Body of pancreas (tissue), 4 donors: ENCODE measurements at places on chromosomes 1 and 21. TPM values are rescaled to one million over a fixed set of nuclear protein-coding genes. Genes with fewer than 3 reads are reported as not detected.

DNA sequence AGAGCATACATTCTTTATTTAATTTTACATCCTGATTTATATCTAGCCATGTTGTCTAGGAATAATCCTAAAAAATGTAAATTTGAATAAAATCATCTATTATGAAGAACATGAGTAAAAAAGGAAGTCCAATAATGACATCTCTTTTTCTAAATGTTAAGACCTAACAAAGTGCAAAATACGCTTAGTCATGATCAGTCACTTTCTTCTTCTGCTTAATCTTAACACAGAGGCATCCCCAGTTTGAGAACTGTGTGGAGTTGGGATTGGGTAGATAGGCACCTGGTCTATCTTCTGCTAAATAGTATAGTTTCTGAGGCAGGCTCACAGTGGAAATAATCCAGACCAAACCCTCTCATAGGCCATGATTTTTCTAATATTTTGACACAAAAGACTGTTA, 311.7 kb upstream of the LRRC7 start:
- H3K36me3 ChIP-seq: no peaks in the 10 kb centered on the region
- no peak overlapping the region for H3K27ac ChIP-seq
- no peak for DNase-seq
- H3K4me1 ChIP-seq: peaks cover 11% of the 10 kb centered on the region

GRCh38 chr1:52210044-52210443, 68.2 kb downstream of the ZFYVE9 start:
- no peak for DNase-seq
- peaks cover 11% of the 10 kb centered on the region for H3K4me1 ChIP-seq

DNA sequence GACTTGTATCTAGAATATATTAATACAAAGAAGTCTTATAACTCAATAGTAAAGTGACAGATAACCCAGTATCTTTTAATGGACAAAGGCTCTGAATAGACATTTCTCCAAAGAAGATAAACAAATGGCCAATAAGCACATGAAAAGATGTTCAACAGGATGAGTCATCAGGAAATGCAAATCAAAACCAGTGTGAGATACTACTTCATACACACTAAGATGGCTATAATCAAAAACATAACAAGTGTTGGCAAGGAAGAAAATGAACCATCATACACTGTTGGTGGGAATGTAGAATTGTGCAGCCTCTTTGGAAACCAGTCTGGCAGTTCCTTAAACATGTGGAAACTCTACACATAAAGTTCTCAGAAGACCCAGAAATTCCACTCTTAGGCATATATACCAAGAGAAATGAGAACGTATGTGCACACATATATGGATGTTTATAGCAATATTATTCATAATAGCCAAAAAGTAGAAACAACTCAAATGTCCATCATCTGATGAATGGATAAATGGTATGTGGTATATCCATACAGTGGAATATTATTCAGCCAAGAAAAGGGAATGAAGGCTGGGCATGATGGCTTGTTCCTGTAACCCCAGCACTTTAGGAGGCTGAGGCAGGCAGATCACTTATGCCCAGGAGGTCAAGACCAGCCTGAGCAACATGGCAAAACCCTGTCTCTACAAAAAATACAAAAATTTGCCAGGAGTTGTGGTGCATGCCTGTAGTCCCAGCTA, 9.9 kb upstream of the MPL start:
- no peaks in the 10 kb centered on the region for H3K36me3 ChIP-seq
- H3K27ac ChIP-seq: no peak overlapping the region
- DNase-seq: no peak
- H3K4me1 ChIP-seq: no peaks in the 10 kb centered on the region
- H3K27me3 ChIP-seq: no peaks in the 10 kb centered on the region

DNA sequence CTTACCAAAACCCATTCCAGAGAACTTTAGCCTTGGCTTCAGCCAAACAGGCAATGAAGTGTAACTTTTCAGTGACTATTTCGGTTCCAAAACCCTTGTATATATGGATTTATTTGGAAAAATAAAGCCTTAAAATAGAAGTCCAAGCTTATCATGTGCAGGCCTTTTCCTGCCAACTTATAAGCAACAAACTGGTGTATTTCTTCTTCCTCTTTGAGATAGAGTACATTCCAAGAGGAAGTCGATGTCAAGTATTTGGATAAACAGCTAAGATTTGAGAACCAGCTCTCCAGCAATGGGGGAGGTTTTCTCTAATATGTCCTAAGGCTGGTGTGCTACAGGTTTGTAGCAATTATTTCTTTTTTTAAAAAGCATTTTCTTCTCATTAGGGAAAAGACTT, 407.8 kb downstream of the DUSP10 start:
- H3K36me3 ChIP-seq: no peaks in the 10 kb centered on the region
- H3K27me3 ChIP-seq: no peaks in the 10 kb centered on the region
- no peak overlapping the region for H3K27ac ChIP-seq
- DNase-seq: no peak
- H3K4me3 ChIP-seq: no peak overlapping the region

Gene SEMA6C
- 3.6 TPM for total RNA-seq

Gene COL6A2
- 72.1 TPM for total RNA-seq

- no peaks in the 10 kb centered on the region for H3K27me3 ChIP-seq
- no peak overlapping the region for H3K27ac ChIP-seq
- DNase-seq: no peak
Measured at GRCh38 chr1:54681358-54681757, 34.3 kb upstream of the TTC4 start.

- H3K4me3 ChIP-seq: no peak overlapping the region
- no peak overlapping the region for H3K27ac ChIP-seq
- DNase-seq: peak; percentile 46
- H3K4me1 ChIP-seq: peaks cover 3% of the 10 kb centered on the region
Measured at GRCh38 chr1:14260480-14260879, 338.0 kb upstream of the KAZN start.

DNA sequence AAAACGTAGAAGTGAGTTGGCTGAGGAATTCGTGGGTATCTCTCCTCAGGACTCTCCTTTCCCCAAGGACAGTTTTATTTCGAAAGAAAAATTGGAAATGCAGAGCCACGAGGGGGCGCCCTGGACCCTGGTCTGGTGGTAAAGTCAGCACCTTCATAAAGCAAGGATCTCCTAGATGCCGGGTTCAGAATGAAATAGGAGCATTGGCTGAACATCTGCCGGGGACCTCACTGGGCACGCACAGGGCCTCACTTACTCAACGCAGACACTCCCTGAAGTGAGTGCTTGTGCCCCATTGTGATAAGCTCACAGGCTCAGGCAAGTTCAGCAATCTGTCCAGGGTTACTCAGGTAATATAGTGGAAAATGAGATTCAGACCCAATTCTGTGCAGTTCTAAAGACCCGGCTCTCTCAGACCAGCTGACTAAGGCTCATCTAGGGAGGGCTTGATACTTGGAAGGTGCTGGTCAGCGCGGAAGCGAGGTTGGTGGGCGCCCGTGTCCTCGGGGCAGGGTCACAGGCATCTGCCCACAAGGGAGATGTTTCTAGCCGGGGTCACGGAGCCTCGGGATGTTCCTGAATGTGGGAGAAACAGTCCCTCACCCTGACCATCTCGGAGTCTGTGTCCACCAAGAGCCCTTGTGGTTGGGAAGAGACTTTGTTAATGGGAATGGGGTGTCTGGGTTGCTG, 55.7 kb upstream of the ETV3 start:
- H3K36me3 ChIP-seq: no peaks in the 10 kb centered on the region
- no peak overlapping the region for H3K4me3 ChIP-seq
- peaks cover 16% of the 10 kb centered on the region for H3K4me1 ChIP-seq
- H3K27ac ChIP-seq: no peak overlapping the region
- no peaks in the 10 kb centered on the region for H3K27me3 ChIP-seq
- peak; percentile 76 for DNase-seq

GRCh38 chr1:106755682-106756406, 300.6 kb upstream of the PRMT6 start:
- H3K4me1 ChIP-seq: no peaks in the 10 kb centered on the region
- no peak for DNase-seq
- no peak overlapping the region for H3K4me3 ChIP-seq
- no peaks in the 10 kb centered on the region for H3K27me3 ChIP-seq

- no peaks in the 10 kb centered on the region for H3K27me3 ChIP-seq
- no peaks in the 10 kb centered on the region for H3K36me3 ChIP-seq
- no peak overlapping the region for H3K27ac ChIP-seq
- DNase-seq: peak; percentile 37
- H3K4me3 ChIP-seq: no peak overlapping the region
- peaks cover 4% of the 10 kb centered on the region for H3K4me1 ChIP-seq
Measured at GRCh38 chr1:27130798-27131197, 24.1 kb downstream of the SLC9A1 start.

Gene TEX38
- not detected for total RNA-seq

DNA sequence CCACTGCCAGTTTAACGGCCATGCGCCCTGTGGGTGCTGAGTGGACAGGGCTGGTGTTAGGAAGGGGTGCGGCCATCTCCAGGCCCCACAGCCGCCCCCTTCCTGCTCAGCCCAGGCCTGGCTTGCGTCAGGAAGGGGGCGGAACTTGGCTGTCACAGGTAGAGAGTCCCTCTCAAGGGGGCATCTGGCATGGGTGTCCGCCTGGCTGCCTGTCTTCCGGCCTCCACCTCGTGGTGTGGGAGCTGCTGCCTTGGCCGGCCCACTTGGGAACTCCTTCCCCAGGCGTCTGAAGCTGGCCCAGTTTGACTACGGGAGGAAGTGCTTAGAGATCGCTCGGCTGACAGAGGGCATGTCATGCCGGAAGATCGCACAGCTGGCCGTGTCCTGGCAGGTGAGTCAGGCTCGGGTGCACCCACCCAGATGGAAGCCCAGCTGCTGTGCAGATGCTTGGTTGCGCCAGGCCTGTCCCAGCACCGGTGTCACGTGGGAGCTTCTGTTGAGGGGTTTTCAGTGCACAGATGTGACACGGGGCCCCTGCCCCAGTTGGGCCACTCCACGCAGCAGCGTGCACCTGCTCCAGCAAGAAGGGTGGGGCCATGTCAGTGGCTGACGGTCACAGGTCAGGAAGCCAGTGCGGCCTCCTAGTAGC, 9.1 kb upstream of the ATAD3B start:
- H3K36me3 ChIP-seq: no peaks in the 10 kb centered on the region
- peak; percentile 60 for DNase-seq
- peak overlapping the region; percentile 71 for H3K27ac ChIP-seq
- H3K4me3 ChIP-seq: no peak overlapping the region
- H3K4me1 ChIP-seq: peaks cover 8% of the 10 kb centered on the region
- H3K27me3 ChIP-seq: no peaks in the 10 kb centered on the region

DNA sequence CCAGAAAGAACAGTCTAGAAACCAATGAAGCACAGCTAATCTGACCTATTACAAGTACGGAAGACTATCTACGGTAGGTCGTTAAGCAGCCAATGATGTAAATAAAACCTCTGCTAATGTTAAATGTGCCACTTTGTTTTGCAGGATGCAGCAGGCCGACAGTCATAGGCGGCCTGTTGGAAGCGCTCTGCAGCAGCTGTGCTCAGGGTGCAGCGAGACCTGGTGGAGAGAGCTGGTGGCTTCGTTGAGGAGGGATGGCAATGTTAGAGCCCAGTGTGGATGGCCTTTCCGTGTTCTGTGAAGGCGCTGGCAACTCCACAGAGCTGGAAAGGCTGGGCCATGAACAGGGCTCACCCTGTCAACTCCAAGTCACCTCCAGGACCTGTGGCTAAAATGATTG, 87.3 kb downstream of the PCP4 start:
- no peaks in the 10 kb centered on the region for H3K27me3 ChIP-seq
- no peak overlapping the region for H3K4me3 ChIP-seq
- no peaks in the 10 kb centered on the region for H3K36me3 ChIP-seq
- no peak overlapping the region for H3K27ac ChIP-seq
- no peak for DNase-seq

Gene ANXA9
- total RNA-seq: 33.3 TPM

DNA sequence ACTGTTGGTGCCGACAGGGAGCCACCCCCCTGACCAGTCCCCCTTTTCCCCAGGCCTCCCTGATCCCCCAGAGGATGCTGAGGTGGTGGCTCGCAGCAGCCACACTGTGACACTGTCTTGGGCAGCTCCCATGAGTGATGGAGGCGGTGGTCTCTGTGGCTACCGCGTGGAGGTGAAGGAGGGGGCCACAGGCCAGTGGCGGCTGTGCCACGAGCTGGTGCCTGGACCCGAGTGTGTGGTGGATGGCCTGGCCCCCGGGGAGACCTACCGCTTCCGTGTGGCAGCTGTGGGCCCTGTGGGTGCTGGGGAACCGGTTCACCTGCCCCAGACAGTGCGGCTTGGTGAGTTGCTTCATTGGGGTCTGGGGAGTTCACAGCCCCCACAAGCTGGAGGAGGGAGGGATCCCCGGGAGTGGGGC, 89.2 kb downstream of the TRIM11 start:
- no peak overlapping the region for H3K27ac ChIP-seq
- peaks cover 9% of the 10 kb centered on the region for H3K4me1 ChIP-seq
- DNase-seq: no peak
- no peaks in the 10 kb centered on the region for H3K36me3 ChIP-seq
- H3K27me3 ChIP-seq: no peaks in the 10 kb centered on the region

GRCh38 chr1:10204003-10204642, 6.2 kb upstream of the KIF1B start:
- no peaks in the 10 kb centered on the region for H3K27me3 ChIP-seq
- DNase-seq: no peak
- H3K36me3 ChIP-seq: no peaks in the 10 kb centered on the region
- no peak overlapping the region for H3K27ac ChIP-seq
- no peaks in the 10 kb centered on the region for H3K4me1 ChIP-seq

Gene AADACL3
- total RNA-seq: not detected

Gene SASS6
- total RNA-seq: 2.1 TPM

Gene ADAMTSL4
- 7.6 TPM for total RNA-seq

GRCh38 chr1:165697491-165697880, 876 bp downstream of the ALDH9A1 start:
- H3K27me3 ChIP-seq: no peaks in the 10 kb centered on the region
- H3K36me3 ChIP-seq: no peaks in the 10 kb centered on the region
- no peak overlapping the region for H3K4me3 ChIP-seq
- peaks cover 21% of the 10 kb centered on the region for H3K4me1 ChIP-seq
- peak overlapping the region; percentile 89 for H3K27ac ChIP-seq

DNA sequence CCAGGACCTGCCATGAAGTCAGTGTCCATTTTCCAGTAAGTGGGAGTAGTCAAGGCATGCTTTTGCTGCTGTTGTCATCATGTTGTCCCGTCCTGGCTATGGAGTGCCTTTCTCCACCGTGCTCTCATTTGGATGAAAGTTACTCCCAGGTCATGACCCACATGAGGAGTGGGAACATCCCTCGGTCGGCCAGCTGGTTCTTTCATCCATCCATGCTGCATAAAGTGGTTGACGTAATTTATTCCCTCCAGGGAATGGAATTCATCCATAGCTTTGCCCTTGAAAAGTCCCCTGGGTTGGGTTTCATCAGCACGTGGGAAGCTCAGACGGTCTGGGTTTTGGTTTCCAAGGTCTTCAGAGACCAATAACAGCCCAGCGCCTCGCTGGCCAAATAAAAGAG, 11.6 kb downstream of the PLA2G2A start:
- peaks cover 13% of the 10 kb centered on the region for H3K4me1 ChIP-seq
- H3K4me3 ChIP-seq: no peak overlapping the region
- DNase-seq: peak; percentile 26
- H3K27me3 ChIP-seq: no peaks in the 10 kb centered on the region
- no peak overlapping the region for H3K27ac ChIP-seq

DNA sequence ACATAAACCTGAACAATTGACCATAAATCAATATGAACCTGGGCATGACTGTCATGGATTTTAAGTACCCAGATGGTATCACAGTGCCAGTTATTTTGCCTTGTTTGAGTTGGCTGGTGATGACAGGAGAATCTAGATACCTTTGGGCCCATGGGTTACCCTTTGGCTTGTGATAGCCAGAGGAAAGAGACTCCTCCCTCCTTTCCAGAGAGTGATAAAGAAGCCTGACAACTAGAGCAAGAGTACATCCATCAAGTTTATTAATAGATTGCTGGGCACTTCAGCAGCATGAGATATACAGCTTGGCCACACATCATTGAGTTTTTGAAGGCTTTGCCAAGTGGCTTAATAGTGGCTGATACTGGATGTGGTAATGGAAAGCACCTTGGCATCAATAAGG, 6.6 kb upstream of the FMO3 start:
- no peak for DNase-seq
- H3K4me1 ChIP-seq: peaks cover 17% of the 10 kb centered on the region
- H3K4me3 ChIP-seq: no peak overlapping the region
- no peak overlapping the region for H3K27ac ChIP-seq
- H3K36me3 ChIP-seq: no peaks in the 10 kb centered on the region
- no peaks in the 10 kb centered on the region for H3K27me3 ChIP-seq
